ENCODE measurements at places on chromosomes 7 and 10. TPM values are rescaled to one million over a fixed set of nuclear protein-coding genes. Genes with fewer than 3 reads are reported as not detected.

The ZNF438 gene
- total RNA-seq: 2.3 TPM

The SLF2 gene
- 42.8 TPM for total RNA-seq

The TAF6 gene
- 74.6 TPM for total RNA-seq

- peak; percentile 19 for DNase-seq
Measured at GRCh38 chr10:1299041-1299726, 243.0 kb downstream of the WDR37 start.

GRCh38 chr10:10685566-10685965 is 332.1 kb upstream of the CELF2 start:
- no peak for DNase-seq

- no peak for DNase-seq
Measured at GRCh38 chr10:124728830-124729661, 15.1 kb downstream of the FAM53B start.

- no peak for DNase-seq
Measured at GRCh38 chr7:50798126-50798525, 15.4 kb upstream of the GRB10 start.

GRCh38 chr10:108445746-108446145 is 1281.2 kb upstream of the SORCS1 start:
- DNase-seq: no peak

DNA sequence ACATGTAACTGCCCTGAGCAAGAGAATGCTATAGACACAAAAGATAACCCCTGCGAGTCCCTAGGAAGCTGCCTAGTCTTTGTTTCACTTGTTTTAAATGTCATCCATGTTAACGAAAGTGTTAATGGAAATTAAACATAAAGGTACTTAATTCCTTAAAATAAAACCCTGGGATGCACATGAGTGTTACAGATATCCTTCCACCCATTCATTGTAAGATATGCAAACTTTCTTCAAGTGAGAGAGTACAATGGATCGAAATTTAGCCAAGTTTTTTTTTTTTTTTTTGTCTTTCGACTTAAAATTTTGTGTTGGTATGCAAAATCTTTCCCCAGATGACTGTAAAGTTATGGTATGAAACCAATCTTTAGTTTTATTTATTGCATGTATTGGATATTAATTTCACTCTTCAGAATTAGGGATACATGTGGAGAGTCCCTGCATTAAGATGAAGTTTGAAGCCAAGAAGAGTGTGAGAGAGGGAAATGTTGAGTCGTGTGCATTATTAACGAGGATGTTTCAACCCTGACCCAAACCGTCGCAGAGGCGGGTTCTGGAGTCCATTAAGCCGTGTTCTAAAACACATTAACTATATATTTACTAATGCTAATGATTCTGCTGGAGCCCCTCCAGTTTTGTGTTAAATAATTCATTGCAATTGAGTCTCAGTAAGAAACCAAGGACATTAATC is 1.6 kb downstream of the CDK14 start:
- no peak for DNase-seq

DNA sequence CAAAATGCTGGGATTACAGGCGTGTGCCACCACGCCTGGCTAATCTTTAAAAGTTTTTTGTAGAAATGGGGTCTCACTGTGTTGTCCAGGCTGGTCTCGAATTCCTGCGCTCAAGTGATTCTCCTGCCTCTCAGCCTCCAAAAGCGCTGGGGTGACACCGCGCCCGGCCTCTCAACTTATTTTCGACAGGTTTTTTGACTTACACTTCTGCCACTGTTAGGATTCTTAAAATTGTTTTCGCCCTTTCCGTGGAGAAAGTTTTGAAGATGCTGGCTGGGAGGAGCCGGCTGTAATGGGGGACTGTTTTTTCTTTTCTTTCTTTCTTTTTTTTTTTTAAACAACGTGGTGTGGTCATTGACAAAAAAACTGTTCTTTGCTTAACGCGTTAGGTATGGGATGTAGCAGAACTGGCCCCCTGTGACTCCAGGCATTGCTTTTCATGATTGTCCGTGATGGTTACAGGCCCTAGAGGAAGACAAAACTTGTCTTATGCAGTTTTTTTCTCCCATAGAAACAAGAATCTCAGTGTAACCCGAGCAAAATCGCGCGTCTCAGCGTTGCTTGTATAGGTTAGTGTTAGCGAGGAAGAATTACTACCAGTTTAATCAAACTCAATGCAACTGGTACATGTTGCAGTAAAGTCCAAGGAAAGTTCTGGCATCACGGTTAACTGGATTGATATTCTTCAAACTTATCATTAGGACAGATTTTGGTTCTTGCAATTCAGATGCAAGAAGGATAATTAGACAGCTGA is 72.2 kb downstream of the DAGLB start:
- peak; percentile 37 for DNase-seq
